ENCODE measurements at places on chromosomes 12 and 14. TPM values are rescaled to one million over a fixed set of nuclear protein-coding genes. Genes with fewer than 3 reads are reported as not detected.

GRCh38 chr14:102758087-102758486, 19.2 kb upstream of the TRAF3 start:
- H3K27ac ChIP-seq, result no peak overlapping the region
- no peaks in the 10 kb centered on the region for H3K36me3 ChIP-seq
- no peak overlapping the region for H3K4me3 ChIP-seq

DNA sequence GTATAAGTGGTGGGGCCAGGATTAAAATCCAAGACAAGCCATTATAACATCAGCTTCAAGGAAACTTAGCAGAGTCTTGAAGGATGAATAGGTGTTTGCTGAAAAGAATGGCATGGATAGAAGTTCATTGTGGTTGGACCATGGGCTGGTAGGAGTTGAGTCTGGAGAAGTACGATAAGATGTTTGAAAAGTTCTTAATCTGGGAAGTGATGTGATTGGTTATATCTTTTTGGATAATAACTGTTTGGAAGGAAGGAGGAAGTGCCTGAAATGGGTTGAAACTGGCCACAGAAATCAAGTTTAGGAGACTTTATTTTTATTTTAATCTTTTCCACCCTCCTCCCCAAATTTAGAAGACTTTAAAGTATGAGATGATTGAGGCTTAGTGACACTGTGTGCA, 4.9 kb downstream of the DENR start:
- no peak overlapping the region for H3K4me3 ChIP-seq
- peaks cover 43% of the 10 kb centered on the region for H3K4me1 ChIP-seq
- DNase-seq, result no peak
- peak overlapping the region; percentile 47 for H3K27ac ChIP-seq

- no peaks in the 10 kb centered on the region for H3K36me3 ChIP-seq
- H3K4me1 ChIP-seq, result no peaks in the 10 kb centered on the region
- H3K4me3 ChIP-seq, result no peak overlapping the region
- DNase-seq, result no peak
- no peak overlapping the region for H3K27ac ChIP-seq
These were observed 67.5 kb upstream of the SLC35F4 start for GRCh38 chr14:57933349-57933748.

SDS gene
- total RNA-seq, result not detected

IQSEC3 gene
- 2.7 TPM for total RNA-seq

- peak overlapping the region; percentile 48 for H3K4me3 ChIP-seq
- H3K4me1 ChIP-seq, result peaks cover 97% of the 10 kb centered on the region
- peak; percentile 57 for DNase-seq
- peaks cover 75% of the 10 kb centered on the region for H3K36me3 ChIP-seq
These were observed 184.7 kb downstream of the PRKCH start for GRCh38 chr14:61505815-61506809.

- no peak overlapping the region for H3K4me3 ChIP-seq
- H3K27me3 ChIP-seq, result no peaks in the 10 kb centered on the region
- H3K4me1 ChIP-seq, result peaks cover 98% of the 10 kb centered on the region
- H3K36me3 ChIP-seq, result peaks cover 30% of the 10 kb centered on the region
- DNase-seq, result no peak
- peak overlapping the region; percentile 97 for H3K27ac ChIP-seq
These were observed 36.3 kb upstream of the PNMA1 start for GRCh38 chr14:73750531-73750901.

Data from activated CD8-positive, alpha-beta T cell treated with anti-CD3 and anti-CD28 coated beads for 36 hours (primary cell).